NCI-H510A treated with DMSO at 0.1 percent for 48 hours (cell line): ENCODE measurements at places on chromosomes 2 and 18.
A peak's percentile ranks its signal among the peaks of the same experiment; 100 is the strongest.

DNA sequence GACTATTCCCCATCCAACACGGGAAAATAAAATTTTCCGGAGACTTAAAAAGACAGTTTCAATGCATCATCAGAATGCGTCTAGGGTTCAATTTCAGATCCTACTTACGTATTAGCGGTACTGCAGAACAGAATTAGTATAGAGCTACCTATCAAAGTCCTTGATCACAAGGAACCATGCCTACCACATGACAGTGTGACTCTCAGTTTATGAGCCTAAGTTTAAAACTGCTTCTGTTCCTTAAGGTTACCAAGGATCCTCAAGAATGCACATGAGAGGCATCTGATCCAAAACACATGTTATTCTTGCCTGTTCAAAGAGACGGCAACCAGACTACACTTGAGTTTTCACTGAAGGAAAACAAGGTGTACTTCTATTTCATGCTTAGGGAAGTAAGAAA lies 369.7 kb downstream of the EPHA4 start:
- DNase-seq, result no peak

DNA sequence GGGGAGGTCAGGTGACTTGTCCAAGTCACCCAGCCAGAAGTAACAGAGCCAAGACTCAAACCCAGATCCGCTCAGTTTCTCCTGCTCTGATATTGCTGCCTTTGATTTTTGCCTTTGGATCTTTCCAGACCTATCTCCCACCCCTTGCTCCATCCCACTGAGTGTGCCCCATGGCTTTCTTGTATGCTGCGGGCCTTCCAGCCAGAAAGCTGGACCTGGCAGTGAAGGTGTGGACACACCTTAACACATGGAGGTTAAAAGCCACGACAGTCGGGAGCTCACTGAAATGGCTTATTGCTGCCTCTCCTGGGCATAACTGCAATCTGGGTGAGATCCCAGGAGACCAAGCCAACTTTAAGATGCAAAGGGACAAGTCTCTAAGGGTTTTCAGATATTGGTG lies 86.7 kb downstream of the LONRF2 start:
- no peak for DNase-seq

GRCh38 chr2:113858764-113859163 lies 31.1 kb upstream of the ACTR3 start:
- DNase-seq, result no peak

- peak; percentile 68 for DNase-seq
Measured at GRCh38 chr2:2646433-2647051, 315.5 kb upstream of the MYT1L start.

GRCh38 chr2:83665894-83666293 lies 793.2 kb downstream of the SUCLG1 start:
- DNase-seq, result no peak

DNA sequence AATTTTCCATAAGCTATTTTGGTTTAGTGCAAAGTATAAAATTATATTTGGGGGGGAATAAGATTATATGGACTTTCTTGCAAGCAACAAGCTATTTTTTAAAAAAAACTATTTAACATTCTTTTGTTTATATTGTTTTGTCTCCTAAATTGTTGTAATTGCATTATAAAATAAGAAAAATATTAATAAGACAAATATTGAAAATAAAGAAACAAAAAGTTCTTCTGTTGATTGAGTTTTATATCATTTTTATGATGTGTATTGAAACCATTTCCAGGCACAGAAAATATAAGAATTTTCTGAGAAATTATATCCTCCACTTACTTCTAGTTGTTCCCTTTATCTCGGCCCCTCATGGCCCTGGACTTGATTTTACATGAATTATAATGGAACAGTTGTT lies 3.7 kb downstream of the CCL20 start:
- no peak for DNase-seq

DNA sequence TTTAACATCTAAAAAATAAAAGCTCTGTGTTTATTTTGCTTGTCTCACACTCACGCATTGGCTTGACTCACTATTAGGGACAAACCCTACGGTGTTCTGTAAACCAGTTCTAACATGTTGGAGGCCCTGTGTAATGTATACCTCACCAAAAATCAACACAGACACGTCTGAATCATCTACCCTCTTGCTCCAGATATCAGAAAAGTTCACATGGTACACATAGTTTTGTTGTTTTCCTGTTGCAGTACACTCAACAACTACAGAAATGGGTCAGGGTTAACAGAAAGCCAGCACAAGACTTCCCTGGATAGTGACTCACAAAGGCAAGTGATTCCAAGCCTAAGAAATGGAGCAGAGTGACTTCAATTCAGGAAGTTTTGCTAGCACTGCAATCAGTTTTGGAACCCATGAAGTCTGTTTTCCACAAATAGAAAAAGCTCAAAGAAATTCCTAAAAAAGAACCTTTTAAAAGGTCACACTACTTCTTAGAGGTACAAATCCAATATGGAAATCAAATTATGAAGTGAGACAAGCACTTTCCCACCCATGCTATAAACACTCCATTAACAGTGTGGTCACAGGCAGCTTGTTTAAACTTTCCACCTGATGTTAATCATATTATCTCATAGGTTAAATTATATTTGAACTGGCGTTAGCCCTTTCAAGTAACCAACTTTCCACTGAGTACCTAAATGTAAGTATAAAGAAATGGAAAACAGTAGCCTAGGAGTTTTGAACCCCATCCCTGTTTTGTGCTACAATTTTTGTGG lies 87.4 kb downstream of the GAREM1 start:
- peak; percentile 74 for DNase-seq

GRCh38 chr18:34787931-34788532 lies 77.9 kb downstream of the DTNA start:
- DNase-seq, result peak; percentile 98

GRCh38 chr2:143504397-143504796 lies 375.2 kb downstream of the ARHGAP15 start:
- DNase-seq, result no peak

DNA sequence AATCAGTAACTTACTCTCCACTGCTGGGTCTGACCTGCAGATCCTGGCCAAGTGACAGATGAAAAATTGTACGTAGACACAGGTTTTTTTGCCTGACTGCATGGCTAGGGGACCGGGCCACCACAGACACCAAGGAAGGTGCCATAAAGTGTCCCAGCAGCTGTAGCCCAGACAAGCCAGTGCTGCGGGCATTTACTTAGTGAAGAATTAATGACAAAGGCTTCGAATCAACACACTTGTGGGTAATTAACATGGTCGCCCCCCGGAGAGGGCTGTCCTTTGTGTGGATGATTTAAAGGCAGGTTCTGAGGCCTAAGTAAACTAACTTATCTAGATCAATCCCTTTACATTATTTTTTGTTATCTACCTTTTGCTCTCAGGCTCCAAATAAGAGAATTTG lies 1709.1 kb upstream of the LRRTM1 start:
- DNase-seq, result no peak

DNA sequence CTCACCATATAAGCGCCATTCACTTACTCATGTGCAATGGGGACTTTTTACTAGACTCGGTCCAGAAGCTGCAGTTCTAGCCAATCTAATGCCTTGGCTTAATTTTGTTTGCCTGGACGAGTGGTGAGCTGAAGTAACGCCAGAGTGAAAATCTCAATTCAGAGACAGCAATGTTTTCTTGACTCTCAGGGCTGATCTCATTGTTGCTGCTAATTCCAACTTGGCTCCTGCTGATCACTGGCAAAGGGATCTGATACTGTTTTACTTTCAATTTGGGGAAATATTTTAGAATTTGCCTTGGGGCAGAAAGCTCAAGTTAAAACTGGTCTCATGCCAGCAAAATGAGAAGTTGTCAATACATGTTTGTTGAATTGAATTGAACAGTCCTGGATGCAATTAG lies 906.6 kb upstream of the CDH2 start:
- DNase-seq, result no peak

DNA sequence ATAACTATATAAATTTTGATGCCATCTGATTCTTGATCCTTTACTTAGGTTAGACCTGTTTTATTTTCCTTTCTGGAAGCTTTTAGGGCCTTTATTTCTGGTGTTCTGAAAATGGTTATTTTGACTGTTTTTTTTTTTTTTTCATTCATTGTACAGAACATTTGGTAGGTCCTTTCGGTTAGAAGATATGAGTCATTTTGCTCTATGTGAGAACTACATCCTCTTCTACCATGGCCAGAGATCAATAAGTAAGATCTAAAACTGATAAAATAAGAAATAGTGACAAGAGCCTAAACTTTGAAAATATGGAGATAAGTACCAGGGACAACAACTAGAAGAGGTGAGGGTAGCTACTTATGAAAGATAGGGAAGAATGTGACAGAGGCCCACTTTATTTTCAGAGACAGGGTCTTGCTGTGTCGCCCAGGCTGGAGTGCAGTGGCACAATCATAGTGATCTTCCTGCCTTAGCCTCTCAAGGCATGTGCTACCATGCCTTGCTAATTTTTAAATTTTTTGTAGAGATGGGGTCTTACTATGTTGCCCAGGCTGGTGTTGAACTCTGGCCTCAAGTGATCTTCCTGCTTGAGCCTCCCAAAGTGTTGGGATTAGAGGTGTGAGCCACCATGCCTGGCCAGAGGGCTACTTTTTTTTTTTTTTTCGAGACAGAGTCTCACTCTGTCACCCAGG lies 66.5 kb downstream of the EIF2AK3 start:
- DNase-seq, result no peak

DNA sequence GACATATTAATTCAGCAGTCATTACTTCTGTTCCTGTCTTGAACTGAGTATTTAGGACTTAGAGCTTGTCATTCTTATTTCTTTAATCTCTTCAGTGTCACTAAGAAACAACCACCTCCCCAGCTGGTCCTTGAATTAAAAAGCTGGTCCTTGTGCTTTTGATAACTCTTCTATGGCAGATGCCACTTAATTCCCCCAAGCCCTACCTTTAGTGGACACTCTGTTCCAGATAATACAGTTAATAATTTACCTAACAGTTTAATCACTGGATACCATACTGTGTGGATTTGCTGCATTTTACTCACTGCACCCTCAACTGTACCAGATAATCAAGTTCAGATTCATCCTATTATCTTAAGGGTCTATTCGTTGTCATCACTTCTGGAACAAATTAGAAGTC lies 73.1 kb downstream of the SKA1 start:
- no peak for DNase-seq

- no peak for DNase-seq
Measured at GRCh38 chr2:54529935-54530334, 73.8 kb downstream of the SPTBN1 start.

GRCh38 chr2:68134554-68134953 lies 23.1 kb upstream of the PNO1 start:
- DNase-seq, result no peak

DNA sequence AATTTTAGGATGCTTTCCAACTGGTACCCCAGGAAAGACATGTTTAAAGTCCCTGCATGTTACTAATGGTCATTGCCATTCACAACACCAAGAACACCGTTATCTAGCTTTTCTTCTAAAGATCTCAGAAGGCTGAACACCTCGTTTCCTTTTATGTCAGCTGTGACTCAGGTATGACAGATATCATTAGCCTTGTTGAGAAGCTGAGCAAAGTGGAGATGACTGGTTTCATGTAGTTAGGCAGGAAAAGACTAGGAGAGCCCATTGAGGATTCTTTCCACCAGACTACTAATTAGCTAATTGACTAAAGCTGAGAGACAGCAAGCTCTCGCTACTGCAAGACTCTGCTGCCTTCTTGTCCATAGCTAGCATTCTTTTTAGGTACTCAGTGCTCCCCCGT lies 32.0 kb upstream of the ARL5A start:
- DNase-seq, result no peak

- DNase-seq, result no peak
Measured at GRCh38 chr2:20143263-20143662, 81.7 kb downstream of the SDC1 start.

DNA sequence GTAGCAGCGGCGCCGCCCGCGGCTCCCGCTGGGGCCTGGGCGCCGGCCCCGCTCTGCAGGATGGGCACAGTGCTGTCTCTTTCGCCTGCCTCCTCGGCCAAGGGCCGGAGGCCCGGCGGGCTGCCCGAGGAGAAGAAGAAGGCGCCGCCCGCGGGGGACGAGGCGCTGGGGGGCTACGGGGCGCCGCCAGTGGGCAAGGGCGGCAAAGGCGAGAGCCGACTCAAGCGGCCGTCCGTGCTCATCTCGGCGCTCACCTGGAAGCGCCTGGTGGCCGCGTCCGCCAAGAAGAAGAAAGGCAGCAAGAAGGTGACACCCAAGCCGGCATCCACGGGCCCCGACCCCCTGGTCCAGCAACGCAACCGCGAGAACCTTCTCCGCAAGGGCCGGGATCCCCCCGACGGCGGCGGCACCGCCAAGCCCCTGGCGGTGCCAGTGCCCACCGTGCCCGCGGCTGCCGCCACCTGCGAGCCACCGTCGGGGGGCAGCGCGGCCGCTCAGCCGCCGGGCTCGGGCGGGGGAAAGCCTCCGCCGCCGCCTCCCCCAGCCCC lies 369 bp downstream of the CDK5R2 start:
- no peak for DNase-seq

GRCh38 chr2:26727641-26728561 lies 35.4 kb downstream of the KCNK3 start:
- no peak for DNase-seq

DNA sequence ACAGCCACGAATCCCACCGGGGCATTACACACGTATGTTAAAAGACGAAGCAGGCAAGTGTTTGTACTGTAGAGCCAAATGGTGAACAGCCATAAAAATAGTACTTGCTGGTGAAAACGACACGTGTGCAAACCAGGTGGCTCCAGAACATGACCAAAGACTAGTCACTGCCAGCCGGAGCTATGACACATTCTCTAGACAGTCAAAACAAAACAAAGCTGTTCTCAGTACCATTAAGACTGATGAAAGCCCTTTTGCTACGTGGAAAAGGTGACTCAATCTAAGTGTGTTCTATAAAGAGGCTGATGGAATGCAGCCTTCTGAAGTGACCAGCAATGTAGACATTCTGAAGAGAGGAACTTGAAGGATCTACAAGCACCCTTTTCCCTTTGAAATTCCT lies 367.7 kb upstream of the NETO1 start:
- DNase-seq, result no peak

GRCh38 chr2:9488583-9489547 lies 14.5 kb downstream of the IAH1 start:
- DNase-seq, result no peak

DNA sequence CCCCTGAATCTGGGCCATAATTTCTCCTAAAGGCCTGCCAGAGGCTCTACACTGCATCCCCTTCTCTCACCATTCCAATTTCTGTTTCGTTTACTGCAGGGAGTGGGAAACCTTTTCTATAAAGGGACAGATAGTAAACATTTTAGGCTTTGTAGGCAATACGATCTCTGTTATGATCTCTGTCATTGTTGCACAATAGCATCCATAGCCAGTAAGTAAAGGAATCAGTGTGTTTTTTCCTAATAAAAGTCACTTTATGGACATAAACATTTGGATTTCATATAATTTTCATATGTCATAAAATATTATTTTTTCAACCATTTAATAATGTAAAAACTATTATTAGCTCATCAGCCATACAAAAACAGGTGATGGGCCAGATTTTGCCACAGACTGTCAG lies 531.7 kb downstream of the DSC3 start:
- DNase-seq, result no peak
